Foreskin keratinocyte (primary cell): ENCODE measurements at places on chromosomes 16 and 17. TPM values are rescaled to one million over a fixed set of nuclear protein-coding genes. Genes with fewer than 3 reads are reported as not detected.

OTOA gene
- total RNA-seq, result 0.07 and 0.17 TPM in 2 replicates

CLEC3A gene
- total RNA-seq, result not detected in 2 replicates

ITPRIPL2 gene
- 15.2 and 18.1 TPM in 2 replicates for total RNA-seq

C1QTNF8 gene
- not detected in 2 replicates for total RNA-seq

MT1F gene
- 4.9 and 5.2 TPM in 2 replicates for total RNA-seq

CDRT15L2 gene
- not detected in 2 replicates for total RNA-seq

TBC1D3D gene
- 0.21 and 0.88 TPM in 2 replicates for total RNA-seq

SLC6A2 gene
- total RNA-seq, result 0.07 TPM in 1 of 2 replicates, not detected in the other

EFTUD2 gene
- 129 and 136 TPM in 2 replicates for total RNA-seq

CCL22 gene
- total RNA-seq, result not detected in 2 replicates

KRT15 gene
- total RNA-seq, result 195 and 314 TPM in 2 replicates

SP6 gene
- total RNA-seq, result 4.2 and 5.1 TPM in 2 replicates

SYCE1L gene
- 1.6 and 4.3 TPM in 2 replicates for total RNA-seq

ZNF597 gene
- 1.8 and 2.5 TPM in 2 replicates for total RNA-seq

DNA sequence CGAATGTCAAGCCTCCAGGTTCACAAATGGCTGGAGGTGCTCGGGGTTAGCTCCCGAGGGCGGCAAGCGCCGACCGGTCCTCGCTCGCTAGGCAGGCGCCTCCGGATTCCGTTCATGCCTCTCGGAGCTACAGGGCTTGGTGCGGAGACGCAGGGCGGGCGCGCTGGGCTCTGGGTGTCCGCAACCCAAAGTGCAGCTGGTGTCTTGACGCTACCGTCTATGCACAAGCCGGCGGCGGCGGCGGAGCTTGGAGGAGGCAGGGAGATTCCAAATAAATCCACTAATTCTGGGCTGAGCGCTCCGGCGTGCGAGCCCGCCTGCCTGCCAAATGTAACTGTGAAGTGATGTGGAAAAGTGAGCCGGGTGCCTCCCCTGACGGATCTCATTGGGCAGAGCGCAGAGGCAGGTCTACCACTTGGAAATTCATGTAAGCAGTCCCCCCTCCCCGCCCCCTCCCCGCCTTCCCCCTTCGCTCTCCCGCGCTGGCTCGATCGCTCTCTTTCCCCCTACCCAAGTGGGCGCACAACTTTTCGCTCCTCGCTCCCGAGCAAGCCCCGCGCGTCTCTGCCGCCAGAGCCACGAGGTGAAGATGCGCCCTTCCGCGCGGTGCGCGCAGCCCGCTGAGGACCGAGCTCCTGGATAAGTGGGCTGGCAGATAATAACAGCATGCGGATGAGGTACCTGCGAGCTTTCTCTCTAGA is at the start of gene CDH8:
TSS of gene CDH8 (minus strand) at position 338 of the 701 bp plus-strand sequence. CDS start 15,035 bp downstream, outside the sequence.
- peak; percentile 27 for DNase-seq

- DNase-seq, result no peak
These were observed 1.4 kb upstream of the AOC3 start for GRCh38 chr17:42849451-42850181.

GRCh38 chr16:82400046-82400445 is 226.7 kb upstream of the CDH13 start:
- DNase-seq, result no peak

DNA sequence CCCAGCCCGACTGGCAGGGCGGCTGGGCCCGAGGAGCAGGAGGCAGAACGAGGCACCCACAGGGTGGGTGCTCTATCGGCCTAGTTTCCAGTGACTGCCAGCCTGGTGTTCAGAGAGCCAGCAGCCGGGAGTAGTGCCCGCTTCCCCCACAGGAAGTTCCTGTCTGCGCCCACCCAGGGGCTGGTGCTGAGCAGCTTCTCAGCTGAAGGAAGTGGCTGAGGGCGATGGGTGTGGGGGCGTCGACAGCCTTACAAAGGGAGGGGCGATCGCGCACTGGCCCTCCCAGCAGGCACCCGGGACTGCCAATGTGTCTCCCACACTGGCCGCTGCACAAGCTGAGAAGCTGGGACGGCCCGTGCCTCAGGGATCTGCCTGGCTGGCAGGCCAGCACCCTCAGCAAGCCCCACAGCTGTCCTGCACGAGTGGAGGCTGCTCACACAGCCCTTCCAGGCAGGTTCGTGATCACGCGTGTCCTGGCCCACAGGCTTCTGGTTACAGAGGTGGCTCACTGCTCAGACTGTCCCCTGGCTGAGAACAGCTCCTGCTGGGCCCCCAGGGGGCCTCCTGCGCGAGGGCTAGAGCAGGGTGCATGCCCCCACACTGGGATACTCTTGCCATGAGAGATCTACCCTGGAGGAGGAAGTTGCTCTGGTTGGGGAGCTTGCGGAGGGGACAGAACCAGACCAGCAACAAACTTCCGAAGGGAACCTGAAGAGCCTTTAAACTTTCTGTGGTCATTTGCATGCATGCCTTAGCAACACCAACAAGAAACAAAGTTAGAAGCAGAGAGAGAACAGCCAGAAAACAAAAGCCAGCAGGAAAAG is 2.5 kb downstream of the RNF166 start:
- DNase-seq, result no peak

- no peak for DNase-seq
These were observed 10.1 kb downstream of the IRF8 start for GRCh38 chr16:85908889-85909589.

- no peak for DNase-seq
These were observed 30.5 kb downstream of the BAIAP2 start for GRCh38 chr17:81065500-81065899.

DNA sequence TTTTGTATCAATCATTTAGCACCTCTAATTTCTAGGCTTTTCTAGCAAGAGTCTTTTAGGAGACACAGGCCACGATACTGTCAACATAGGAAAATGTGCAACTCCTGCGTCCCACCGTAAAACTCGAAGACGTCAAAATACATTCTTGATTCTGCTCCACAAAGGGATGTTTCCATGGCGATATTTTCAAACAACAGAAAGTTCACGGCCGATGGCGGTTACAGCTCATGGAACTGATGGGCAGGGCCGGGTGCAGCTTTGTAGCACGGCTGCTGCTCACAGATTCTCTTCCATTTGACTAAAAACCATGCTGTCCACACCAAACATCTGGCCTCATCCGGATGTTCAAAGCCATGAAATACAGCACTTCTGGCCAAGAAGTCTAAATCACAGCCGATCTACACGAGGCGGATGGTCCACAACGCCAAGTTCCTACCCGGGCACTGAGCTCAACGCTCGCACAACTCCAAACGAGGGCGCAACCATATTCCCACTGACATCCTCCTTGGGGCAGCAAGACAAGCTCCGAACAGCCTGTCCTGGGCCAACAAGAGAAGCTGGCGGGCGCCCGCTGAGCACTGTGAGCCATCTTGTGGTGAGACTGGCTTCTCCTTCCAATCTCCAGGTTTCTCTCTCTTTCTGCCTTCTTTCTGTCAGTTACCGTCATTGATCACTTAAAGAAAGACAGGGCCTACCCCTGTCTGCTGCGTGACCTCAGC is 79.8 kb downstream of the ZNF778 start:
- DNase-seq, result no peak

GRCh38 chr17:61627658-61628057 is 36.6 kb upstream of the NACA2 start:
- no peak for DNase-seq

DNA sequence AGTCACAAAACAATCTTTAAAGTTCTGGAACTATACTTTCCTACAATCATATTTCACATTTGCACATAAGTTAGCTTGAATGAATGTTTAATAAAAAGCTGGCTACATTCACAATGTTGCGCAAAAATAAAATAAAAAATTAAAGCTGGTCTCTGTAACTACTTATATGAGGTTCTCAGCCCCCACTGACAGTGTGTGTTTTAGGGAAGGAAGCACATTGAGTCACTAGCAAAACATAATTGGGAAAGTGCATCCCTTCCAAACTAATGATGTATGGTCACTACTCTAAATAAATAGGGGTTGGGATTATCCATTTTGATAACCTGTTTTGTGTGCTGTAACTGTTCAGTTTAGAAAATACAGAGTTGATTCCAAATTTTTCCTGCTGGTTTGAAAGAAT is 251.9 kb downstream of the IRX3 start:
- DNase-seq, result no peak

DNA sequence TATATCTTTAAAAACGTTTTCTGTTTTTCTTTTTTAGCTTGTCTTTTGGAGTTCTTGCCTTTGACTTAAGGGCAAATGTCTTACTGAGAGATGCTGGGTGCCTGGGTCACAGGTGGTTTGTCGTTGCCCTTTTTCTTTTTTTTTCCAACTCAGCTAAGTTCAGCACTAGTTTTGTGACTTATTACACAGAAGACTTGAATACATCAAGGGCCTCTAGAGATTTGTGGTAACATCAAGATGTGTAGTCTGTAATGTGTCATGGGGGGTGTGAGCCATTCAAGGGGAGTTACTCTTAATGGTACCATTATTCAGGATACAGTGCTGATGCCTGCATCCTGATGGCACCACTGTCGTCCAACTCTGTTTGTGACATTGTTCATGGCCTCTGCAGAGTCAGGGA is 95.1 kb downstream of the PRKCA start:
- DNase-seq, result no peak

- no peak for DNase-seq
These were observed 308.3 kb upstream of the CDH5 start for GRCh38 chr16:66058172-66058691.

GRCh38 chr17:64386412-64387144 is 4.1 kb downstream of the PECAM1 start:
- no peak for DNase-seq

GRCh38 chr17:9987779-9988585 is 82.9 kb upstream of the RCVRN start:
- no peak for DNase-seq

DNA sequence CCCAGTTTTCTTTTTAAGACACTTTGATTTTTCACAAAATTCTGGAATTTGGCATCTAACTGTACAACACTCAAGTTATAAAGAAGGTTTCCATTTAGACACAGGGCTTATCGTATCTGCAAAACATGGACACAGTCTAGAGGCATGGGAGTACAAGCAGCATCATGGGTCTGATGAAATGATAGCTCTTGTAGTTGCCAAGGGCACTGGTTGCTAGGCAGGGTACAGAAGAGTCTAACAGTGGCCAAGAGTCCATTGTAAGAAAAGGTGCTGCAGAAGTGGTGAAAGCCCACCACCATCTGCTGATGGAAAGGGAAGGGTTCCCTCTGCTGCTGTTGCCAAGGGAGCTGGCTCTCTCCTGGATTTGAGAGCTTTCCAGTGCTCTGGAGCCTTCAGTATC is 20.8 kb downstream of the MYOCD start:
- no peak for DNase-seq

DNA sequence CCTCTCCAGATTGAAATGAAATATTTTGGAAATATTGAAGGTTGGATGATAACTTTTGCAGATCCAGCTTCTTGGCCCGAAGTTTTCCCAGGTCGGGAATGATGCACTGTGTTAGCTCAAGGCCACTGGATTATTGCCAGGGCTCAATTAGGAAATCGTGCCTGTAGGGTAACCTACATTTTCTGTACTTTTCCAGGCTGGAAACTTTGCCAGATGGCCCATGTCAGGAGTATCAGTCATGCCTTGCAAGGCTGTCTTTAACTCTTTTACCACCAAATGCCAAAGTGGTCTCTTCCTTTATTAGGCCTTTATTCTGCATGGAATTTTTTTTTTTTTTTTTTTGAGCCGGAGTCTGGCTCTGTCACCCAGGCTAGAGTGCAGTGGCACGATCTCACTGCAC is 8.9 kb upstream of the SEC14L1 start:
- DNase-seq, result no peak

DNA sequence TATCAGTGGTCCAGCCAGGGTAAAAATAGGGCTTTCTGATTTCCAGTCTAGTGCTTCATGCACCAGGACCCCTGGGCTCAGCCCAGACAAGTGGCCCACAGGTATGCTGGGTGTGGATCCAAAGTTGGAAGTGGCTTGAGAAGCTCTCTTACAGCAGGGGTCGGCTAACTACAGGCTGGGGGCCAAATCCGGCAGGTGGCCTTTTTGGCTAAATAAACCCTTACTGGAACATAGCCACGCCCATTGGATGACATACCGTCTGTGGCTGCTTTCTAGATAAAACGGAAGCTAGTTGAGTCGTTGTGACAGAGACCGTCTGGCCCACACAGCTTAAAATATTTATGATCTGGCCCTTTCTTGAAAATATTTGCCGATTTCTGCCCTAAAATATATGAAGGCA is 119.0 kb upstream of the CDC42EP4 start:
- no peak for DNase-seq

DNA sequence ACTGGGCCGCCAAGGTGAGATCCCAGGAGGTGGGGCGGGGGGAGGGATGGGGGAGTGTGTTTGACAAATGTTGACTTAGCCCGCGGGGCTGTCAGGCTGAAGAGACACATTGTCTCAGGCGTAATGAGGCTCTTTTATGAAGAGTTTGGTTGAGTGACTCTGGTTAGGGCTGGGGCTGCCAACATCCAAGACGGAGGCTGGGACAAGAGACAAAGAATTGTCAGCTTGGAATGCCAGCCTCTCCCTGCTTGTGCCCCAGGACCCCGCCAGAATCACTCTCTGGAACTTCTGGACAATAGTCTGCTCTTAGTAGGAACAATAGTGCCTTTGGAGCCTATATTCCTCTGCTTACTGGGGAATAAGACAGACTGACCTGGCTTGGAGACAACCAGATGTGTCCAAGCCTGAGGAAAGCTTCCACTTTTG is 24.0 kb downstream of the PCTP start:
- DNase-seq, result no peak

DNA sequence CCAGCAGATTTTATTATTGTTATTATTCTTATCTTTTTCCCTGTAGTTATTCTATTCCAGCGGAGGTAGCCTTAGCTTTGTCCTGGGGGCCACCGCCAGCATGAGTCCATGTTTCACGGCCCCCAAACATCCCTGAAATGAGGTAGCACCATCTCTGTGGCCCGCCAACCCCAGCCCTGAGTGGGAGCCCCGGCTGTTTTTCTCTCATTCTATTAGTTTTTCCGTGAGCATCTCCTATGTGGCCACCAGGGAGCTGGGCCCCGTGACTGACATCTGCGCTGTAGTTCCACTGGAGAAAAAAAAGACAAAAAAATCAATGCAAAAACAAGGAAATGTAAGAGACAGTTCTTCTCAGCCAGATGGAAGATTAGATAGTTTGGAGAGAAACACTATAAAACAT is 43.5 kb upstream of the IL34 start:
- no peak for DNase-seq

- peak; percentile 44 for DNase-seq
These were observed 265.1 kb downstream of the PRKCA start for GRCh38 chr17:66567234-66568170.
